ENCODE measurements at places on chromosomes 1 and 21.

- DNase-seq: no peak
These were observed 69.6 kb downstream of the OLFML2B start for GRCh38 chr1:161954050-161954449.

- no peak for DNase-seq
These were observed 58.3 kb upstream of the ARTN start for GRCh38 chr1:43875331-43875730.

DNA sequence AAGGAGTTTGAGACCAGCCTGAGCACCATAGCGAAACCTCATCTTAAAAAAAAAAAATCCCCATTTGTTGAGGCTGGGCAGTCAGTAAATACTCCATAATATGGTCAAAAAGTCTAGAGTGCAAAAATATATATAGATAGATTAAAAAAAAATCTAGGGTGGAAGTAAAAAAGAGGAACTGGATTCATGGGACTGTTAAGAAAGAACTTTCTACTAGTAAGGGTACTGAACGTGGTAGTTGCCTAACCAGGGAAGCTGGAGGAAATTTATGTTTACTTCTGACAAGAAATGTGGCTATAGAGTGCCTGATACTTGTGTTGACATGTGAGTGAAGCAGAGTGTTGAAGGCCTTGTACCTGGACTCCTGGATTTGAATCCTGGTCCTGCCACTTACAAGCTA is 265.9 kb upstream of the FAM78B start:
- no peak for DNase-seq

DNA sequence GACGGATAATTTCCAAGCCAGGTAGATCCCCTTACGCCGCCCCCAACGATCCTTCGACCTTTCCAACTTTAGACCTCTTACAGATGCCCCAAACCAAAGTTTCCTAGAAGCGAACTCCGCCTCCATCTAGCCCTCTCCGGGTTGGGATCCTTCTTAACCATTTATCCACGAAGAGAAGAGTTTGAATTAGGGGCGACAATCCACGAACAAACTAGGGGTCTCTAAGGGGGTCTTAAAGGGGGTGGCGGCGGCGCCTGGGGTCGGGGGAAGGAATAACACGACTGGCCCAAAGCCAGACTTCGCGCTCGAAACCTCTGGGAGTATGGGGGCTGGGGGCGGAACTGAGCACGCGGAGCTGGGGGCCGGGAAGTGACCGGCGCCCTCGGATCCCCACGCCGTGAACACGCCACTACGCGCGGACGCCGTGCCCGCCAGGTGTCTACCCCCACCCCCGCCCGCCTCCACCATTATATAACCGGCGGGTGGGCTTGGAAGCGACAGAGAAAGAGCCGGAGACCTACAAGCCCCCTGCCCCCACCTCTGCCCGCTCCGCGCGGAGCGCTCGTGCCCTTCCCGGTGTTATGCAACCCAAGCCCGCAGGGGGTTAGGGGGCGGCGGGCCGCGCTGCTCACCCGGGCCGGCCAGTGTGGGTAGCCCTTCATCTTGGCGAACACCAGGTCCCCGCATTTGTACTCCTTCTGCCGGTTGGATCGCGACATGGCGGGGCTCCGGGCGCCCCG is 594 bp downstream of the HDGF start:
- no peak for DNase-seq

- DNase-seq: no peak
These were observed 345.4 kb downstream of the HHAT start for GRCh38 chr1:210674151-210674550.

GRCh38 chr1:235169986-235170385 is 8.9 kb upstream of the RBM34 start:
- no peak for DNase-seq

All from NCI-H524 treated with DMSO at 0.1 percent for 48 hours (cell line).